Liver (tissue), 10 donors: ENCODE measurements at places on chromosomes 6 and 20.
A peak's percentile ranks its signal among the peaks of the same experiment; 100 is the strongest.

DNA sequence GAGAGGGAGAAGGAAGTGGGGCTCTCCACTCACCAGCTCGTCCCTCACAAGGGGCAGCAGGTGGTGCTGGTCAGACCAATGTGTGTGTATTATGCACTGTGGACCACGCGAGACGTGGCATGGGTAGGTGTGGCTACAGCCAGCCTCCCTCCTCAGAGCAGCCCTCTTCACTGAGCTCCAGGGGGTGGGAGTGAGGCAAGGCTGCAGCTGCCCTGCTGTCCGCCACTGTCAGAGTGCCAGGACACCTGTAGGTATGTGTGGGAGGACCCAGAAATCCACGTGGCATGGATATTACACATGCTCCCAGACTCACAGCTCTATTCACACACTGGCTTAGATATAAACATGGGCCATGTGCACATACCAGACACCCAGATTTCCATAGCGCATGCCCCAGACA, 90.3 kb downstream of the VEGFA start:
- H3K4me3 ChIP-seq, result no peak overlapping the region
- no peaks in the 10 kb centered on the region for H3K36me3 ChIP-seq
- DNase-seq, result no peak

- no peak overlapping the region for H3K27ac ChIP-seq
- H3K27me3 ChIP-seq, result no peaks in the 10 kb centered on the region
- H3K4me1 ChIP-seq, result peaks cover 2% of the 10 kb centered on the region
- DNase-seq, result peak; percentile 62
- H3K4me3 ChIP-seq, result no peak overlapping the region
- no peaks in the 10 kb centered on the region for H3K36me3 ChIP-seq
Measured at GRCh38 chr20:47677635-47678453, 107.4 kb downstream of the SULF2 start.

GRCh38 chr6:40723967-40724366, 136.8 kb upstream of the LRFN2 start:
- DNase-seq, result no peak
- H3K36me3 ChIP-seq, result no peaks in the 10 kb centered on the region
- no peak overlapping the region for H3K4me3 ChIP-seq
- H3K27me3 ChIP-seq, result no peaks in the 10 kb centered on the region
- H3K4me1 ChIP-seq, result no peaks in the 10 kb centered on the region
- no peak overlapping the region for H3K27ac ChIP-seq

DNA sequence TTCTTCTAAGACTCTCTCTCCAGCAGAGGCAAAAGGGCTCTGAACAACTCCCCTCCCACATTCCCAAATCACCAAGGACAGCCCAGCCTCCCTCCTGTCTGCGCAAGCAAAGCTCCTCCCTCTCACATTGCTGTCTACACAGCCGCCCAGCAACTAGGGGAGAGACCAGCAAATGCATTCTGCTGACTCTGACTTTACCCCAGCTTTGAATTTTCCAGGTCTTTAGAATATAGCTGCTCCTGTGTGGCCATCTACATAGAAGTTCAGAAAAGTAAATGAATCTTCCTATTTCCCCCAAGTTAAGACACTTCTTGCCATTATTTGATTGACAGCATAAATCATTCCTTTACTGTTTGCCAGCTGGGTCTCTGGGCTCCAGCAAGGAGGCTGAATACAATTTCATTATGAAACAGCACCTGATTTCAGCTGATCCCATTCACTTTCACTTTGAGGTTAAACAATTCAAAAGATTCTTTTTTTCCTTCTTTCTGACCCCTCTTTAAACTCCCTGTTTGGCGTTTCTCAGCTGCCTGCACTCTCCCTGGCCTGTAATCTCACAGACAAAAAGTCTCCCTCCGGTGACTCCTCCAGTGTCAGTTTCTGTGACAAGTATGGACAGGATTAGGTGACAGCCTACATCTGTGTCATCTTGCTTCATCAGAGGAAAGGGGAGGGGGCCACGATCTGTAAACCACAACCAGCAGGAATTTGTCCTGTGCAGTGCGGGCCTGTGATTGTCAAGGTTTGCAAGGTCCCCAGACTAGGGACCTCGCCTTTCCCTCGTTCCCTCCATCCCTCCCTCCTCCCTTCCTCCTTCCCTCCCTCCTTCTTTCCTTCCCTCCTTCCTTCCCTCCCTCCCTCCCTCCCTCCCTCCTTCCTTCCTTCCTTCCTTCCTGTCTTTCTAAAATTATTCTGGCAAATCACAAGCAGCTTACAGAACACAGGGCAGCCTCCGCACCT, 205.6 kb upstream of the RIN2 start:
- no peak overlapping the region for H3K4me3 ChIP-seq
- no peak overlapping the region for H3K27ac ChIP-seq
